Activated T-cell treated with anti-CD3 and anti-CD28 coated beads for 4 hours (primary cell): ENCODE measurements at places on chromosomes 1 and 21.

- no peak for DNase-seq
These were observed 32.1 kb upstream of the FAM20B start for GRCh38 chr1:178993559-178993958.

DNA sequence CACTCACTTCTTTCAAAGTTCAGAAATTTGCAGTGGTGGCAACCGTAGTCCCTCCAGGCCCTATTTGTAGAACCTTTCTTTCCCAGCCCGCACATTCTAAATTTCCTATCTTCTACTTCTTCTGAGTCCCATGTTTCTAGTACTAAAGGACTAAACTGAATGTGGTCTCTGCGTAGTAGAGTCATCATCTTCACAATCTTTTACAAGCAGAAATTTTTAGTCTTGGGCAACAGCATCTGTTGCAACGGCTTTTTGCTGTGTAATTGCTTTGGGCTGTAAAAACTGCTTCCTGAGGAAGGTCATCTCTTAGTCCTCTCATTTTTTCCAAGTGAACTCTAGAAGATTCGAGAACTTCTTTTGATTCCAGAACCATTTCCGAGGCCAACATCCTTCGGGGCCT is 23.9 kb downstream of the VAV3 start:
- DNase-seq: no peak

DNA sequence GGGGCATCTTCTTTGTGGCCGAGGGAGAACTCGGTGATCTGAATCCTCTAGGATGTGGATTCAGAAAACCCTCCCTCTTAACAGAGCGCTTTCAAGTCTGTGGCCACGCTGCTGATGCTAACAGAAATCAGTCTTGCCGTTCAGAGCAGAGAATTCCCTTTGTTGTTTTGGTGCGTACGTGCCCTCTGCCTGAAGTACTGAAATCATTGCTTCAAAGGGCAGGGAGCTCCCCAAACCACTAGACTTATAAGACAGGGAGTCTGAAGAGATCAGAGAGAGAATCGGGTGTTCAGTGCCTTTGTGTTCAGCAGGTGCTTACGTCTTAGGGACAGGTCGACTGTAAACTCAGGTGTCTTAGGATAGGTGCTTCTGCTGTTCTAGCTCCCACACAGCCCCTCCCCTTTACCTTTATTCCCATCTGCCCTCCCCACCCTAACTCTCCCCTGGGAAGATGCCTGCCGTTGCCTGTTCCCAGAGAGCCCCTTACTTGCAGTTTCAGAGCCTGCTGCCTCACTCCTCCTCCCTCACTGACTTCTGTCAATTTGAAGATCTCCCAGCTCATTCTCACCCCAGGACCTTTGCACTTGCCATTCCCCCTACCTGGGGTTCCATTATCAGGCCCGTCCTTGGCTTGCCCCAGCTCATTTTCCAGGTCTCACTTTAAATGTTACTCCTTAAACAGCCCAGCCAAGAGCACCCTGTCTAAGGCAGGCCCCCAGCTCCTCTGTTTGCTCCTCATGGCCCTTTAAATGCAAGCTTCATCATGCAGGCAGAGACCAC is 143.0 kb downstream of the CAMTA1 start:
- no peak for DNase-seq

GRCh38 chr1:26696654-26697430 is 1.0 kb downstream of the ARID1A start:
- peak; percentile 82 for DNase-seq

DNA sequence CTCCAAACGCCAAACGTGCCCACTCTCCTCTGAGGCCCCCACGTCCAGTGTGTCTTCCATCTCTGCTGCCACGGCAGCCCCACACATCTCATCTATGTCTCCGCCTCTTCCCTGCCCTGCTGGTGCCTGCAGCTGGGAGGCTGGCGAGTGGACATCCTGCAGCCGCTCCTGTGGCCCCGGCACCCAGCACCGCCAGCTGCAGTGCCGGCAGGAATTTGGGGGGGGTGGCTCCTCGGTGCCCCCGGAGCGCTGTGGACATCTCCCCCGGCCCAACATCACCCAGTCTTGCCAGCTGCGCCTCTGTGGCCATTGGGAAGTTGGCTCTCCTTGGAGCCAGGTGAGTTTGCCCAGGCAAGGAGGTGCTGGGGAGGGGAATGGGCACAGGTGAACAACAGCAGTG is 8.6 kb downstream of the ADAMTSL4 start:
- no peak for DNase-seq

DNA sequence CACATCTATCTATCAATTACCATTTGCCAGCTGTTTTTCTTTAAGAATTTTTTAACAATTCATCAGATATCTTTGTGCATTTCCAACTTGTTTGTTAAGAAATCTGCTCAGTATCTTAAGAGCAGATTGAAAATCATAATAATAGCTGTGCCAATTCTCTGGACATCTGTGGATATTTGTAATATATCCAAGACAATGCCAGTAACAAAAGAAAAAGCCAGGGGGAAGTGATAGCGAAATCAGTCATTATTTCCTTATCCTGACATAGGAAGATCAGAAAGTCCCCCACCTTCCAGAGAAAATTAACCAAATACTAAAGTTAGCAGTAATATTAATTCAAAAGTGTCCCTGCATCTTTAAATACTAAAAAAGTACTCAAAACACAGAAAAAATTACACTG is 217.1 kb downstream of the RERE start:
- no peak for DNase-seq

DNA sequence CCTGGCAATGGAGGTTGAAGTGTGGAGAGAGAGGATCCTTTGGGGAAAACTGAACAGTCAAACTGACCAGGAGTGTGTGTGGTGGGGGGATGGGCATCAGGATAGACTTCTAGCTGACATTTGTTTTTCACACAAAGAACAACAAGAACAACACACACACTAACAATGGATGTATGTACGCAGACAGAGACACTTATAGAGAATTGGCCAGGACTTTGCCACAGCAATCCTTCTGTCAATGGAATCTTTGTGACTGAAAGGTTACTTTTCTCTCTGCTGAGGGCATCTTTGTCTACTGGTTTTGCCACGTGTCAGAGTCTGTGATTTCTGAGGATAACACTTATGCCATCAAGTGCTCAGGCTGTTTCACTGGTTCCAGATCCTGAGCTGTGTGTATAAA is 12.4 kb upstream of the FCGR2A start:
- DNase-seq: no peak

DNA sequence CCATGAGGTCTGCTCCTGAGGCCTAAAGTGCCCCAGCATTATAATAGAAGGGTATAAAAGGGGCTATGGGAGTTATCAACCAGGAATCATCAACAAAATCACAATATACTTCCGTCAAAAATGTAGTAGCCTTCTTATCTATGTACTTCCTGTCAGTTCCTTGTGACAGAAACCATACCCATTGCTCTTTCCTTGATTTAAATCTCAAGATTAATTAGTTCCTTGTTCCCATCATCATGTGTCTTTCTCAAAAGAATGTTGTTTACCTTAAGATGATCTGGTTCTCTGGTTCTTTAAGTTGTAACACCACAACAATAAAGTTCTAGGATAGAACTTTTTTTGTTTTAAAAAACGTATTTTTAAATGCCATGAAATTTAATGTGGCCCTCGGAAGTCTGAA is 833.3 kb downstream of the LTN1 start:
- DNase-seq: no peak

DNA sequence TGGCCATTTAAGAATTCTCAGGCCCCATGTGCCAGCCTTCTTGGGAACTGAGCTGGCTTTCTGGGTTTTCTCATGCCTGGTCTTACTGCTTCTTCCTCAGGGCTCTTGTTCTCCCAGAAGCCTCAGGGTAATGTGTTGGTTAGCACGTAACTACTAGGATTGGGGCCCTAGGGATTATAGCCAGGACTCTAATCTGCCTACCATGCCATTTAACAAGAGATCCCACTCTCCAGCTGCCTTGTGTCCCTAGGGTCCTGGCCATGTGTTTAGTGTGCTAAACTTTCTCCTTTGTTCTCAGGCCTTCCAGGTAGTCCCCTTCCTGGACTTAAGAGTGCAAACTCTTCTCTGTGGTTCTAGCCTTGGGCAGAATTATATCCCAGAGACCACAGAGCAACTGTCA is 2.2 kb upstream of the SH3BGRL3 start:
- no peak for DNase-seq

GRCh38 chr1:212689196-212689725 is 10.4 kb downstream of the BATF3 start:
- no peak for DNase-seq

DNA sequence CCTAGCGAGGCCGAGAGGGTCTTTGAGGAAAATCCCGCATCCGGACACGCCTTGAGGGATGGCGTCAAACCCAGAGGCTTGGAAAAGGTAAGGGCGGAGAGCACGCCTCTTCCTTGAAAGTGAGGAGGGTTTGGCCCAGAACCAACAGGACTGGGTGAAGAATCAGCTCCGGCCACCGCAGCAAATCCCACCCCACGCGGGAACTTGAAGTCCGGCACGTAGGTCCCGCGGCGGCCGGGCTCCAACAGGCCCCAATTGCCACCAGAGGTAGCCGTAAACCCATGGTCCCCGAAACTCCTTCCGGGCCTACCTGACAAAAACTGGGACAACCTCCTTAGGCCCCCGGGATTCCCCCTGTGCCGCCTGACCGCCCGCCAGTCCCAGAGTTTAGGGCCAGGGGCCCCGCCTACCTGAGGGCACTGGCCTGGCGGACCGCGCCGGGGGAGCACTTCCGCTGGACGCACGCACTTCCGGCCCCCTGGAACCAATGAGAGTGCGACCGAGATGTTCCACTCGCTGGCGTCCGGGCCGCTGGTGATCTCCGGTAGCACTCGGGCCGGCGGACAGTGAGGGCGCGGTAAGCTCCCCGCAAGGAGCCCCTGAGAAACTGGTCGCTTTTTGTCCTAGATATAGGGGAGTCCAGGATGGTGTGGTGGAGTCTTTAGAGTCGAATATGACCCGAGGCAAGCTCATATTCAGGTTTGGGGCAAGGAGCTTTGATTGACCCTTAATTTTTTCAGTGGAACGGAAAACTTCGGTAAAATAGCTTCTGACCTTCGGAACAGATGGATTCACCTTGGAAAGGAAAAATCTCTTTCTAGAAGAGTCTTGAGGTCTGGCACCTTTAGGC is at the start of the genes LZIC and NMNAT1:
LZIC (minus strand) TSS at position 453 of the 850 bp plus-strand sequence. CDS start 6,772 bp downstream, outside the sequence.
NMNAT1 (plus strand) TSS at position 537 of the 850 bp plus-strand sequence. CDS start 28,599 bp downstream, outside the sequence.
- DNase-seq: peak; percentile 79

GRCh38 chr1:27736252-27736651 is 10.5 kb downstream of the FAM76A start:
- no peak for DNase-seq

DNA sequence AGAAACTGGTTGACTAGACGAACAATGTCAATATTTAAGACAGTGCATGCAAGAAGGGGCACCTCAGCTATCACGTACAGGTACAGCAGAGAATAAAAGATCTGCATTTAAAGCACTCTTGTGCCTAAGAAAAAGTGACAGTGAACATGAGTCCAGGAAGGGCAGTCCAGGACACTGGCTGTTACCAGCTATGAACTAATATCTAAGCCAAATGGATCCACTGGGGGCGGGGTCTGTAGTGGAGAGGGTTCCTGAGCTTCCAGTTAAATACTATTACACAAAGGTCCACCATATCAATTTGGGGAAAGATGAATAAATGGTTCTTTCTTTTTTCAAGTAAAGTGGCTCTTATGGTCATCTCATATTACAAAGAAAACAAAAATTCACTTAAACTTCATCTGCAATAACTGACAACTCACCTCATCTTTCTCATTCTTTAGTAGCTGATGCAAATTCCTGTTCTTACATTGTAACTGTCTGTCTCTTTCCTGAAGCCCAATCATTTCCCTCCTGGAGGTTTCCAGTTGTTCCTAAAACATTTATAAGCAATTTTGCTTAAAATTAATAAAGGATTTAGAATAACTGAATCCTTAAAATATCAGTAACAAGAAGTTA is 24.5 kb downstream of the SSX2IP start:
- no peak for DNase-seq

DNA sequence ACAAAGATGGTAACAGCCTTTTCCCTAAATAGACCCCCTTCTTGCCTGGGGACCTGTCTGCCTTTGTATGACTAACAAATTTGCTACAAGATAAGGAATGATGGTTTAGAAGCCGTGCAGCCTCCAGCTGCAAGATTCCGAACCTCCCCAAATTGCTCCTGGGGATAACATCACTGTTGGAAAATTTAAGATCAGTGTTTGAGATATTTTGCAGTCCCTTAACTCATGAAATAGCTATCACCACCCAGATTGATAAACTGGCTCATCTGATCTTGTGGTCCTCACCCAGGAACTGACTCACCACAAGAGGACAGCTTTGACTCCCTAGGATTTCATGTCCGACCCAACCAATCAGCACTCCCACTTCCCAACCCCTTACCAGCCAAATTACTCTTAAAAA is 254.7 kb downstream of the USH2A start:
- DNase-seq: no peak

DNA sequence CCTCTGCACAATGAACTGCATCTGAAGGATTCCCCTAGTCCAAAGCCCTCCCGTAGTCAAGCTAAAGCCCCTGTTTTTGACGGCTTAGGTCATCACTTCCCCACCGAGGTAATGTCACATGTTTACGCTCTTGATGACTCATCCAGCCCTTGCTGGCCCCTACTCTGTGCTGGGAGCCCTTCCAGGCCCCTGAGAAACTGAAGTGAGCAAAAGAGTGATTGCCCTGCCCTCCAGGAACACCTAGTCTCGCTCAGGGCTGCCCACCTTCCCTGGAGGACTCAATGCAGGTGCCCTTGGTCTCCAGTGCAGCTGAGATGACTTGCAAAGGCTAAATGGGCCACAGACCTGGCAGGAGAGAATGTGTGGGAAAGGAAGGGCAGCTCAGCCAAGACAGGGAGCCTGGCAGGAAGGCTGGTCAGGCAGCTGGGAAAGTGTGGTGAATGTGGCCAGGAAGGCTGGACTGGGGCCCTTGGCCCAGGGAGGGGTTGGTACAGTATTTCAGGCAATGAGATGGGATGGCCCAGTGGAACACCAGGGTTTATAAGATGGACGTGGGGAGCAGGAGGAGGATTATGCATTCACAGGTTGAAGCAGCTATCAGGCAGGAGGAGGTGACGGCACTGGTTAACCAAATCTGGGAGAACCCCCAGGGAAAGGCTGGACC is 345.6 kb downstream of the NPHP4 start:
- DNase-seq: no peak

DNA sequence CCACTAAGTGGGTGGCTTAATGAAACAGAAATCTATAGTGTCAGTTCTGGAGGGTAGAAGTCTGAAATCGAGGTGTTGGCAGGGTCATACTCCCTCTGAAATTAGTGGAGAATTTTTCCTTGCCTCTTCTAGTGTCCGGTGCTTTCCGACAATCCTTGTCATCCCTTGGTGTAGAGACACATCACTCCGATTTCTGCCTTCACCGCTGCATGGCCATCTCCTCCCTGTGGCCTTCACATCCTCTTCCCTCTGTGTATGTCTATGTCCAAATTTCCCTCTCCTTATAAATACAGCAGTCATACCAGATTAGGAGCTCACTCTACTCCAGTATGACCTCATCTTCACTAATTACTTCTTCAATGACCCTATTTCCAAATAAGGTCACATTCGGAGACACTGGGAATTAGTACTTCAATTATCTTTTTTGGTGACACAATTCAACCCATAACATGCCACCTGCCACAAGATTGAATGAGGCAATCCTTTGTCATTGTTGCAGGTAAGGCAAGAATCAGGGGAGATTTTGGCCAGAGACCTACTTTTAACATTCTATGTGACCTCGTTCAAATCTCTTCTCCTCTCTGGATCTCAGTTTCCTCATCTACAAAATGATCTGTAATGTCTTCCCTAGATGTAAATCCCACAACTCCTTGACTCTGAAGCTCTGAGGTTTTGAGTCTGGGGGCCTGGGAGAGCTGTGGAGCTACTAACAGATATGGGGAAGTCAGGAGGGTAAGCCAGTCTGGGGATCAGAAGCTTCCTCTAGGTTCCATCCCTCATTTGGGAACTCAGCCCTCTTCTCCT is 16.1 kb downstream of the NAV1 start:
- no peak for DNase-seq

- no peak for DNase-seq
These were observed 18.2 kb upstream of the RUNX3 start for GRCh38 chr1:24948079-24948827.
